ENCODE measurements at places on chromosomes 4 and X.
A peak's percentile ranks its signal among the peaks of the same experiment; 100 is the strongest.

- ATAC-seq: no peak
- no peak overlapping the region for H3K4me3 ChIP-seq
- no peak overlapping the region for H3K27ac ChIP-seq
- no peaks in the 10 kb centered on the region for H3K27me3 ChIP-seq
- H3K4me1 ChIP-seq: no peaks in the 10 kb centered on the region
These were observed 74.4 kb downstream of the MSN start for GRCh38 chrX:65741823-65742222.

DNA sequence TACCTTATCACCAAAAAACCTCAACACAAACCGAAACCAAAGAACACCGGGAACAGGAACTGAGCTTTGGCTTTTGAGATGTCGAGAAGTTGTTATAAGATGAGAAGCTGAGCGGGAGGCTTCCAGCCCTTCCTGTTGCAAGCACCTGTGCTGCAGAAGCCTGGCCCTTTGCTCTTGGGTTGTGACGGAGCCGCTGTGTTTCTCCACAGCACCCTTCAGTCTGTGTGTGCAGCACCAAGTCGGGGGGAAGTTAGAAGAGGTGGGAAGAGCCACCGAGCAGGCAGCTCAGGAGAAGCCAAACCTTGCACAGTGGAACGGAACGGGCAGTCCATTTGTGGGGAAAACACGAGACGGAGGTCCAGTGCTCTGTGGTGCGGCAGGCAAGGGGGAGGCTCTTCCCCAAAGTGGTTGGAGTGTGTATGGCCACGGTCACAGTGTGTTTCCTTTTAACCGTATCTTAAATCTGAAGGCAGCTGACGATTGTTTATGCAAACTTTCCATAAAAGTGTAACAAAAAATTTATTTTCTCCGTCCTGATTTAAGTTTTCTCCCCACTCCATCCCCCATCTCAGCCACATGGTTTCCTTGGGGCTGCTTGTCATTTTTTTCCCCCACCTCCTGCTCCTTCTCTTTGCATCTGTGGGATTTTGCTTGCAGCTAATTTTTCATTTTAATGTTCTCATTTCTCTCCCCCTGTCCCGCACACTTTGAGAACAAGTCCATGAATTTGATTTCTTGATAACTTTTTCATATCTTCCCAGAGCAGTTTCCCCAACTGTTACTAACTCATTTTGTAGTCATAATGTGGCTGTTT is 123.7 kb downstream of the STOX2 start:
- H3K4me1 ChIP-seq: no peaks in the 10 kb centered on the region
- H3K27ac ChIP-seq: no peak overlapping the region
- ATAC-seq: peak; percentile 36
- H3K27me3 ChIP-seq: no peaks in the 10 kb centered on the region

- H3K4me3 ChIP-seq: no peak overlapping the region
- no peak for ATAC-seq
- H3K27me3 ChIP-seq: no peaks in the 10 kb centered on the region
- H3K4me1 ChIP-seq: no peaks in the 10 kb centered on the region
- H3K36me3 ChIP-seq: no peaks in the 10 kb centered on the region
These were observed 1.9 kb downstream of the GPM6A start for GRCh38 chr4:175810073-175810730.

DNA sequence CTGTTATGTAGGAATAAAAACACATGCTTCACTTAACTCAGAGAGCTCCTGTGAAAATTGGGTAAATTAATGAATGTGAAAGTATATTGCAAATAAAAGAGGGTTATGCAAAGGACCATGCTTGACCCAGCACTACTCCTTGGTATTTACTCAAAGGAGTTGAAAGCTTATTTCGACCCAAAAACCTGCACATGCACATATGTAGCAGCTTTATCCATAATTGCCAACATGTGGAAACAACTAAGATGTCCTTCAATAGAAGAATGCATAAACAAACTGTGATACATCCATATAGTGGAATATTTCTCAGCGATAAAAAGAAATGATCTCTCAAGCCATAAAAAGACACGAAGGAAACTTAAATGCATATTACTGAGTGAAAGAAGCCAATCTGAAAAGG is 41.7 kb upstream of the SRD5A3 start:
- no peak overlapping the region for H3K4me3 ChIP-seq
- H3K27ac ChIP-seq: no peak overlapping the region
- H3K27me3 ChIP-seq: no peaks in the 10 kb centered on the region
- no peak for ATAC-seq
- H3K4me1 ChIP-seq: no peaks in the 10 kb centered on the region
- H3K36me3 ChIP-seq: no peaks in the 10 kb centered on the region

DNA sequence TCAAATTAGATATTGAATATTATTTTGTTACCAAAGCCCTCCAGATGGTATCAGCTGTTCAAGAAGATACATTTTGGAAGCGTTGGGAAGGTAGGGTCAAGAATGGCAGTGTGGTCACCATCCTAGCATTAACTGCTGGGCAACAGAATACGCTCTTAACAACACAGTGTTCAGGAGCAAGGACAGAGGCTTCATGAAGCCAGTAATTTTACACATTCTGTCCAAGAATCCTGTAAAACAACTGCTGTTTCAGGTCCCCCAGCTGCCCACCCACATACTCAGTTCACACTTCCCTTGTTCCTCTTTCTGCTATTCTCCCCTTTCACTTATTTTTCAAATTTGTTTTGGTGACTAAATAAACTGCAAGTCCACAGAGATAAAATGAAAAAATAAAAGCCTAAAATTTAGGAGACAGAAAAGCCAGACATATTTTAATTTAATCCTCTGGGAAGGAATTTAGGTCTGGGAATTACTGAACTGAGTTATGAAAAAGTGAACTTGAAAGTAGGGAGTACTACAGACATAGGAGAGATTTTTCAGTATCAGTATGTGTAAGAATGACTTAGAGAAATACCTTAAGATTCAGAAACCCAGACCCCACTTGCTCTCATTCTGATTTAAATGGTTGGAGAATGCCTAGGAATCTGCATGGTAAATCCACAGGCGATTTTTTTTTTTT is 406.7 kb downstream of the MAPK10 start:
- no peaks in the 10 kb centered on the region for H3K27me3 ChIP-seq
- ATAC-seq: no peak
- H3K36me3 ChIP-seq: no peaks in the 10 kb centered on the region
- no peak overlapping the region for H3K27ac ChIP-seq
- H3K4me1 ChIP-seq: no peaks in the 10 kb centered on the region
- H3K4me3 ChIP-seq: no peak overlapping the region

- H3K4me3 ChIP-seq: peak overlapping the region; percentile 76
- H3K4me1 ChIP-seq: peaks cover 9% of the 10 kb centered on the region
- ATAC-seq: no peak
- no peaks in the 10 kb centered on the region for H3K36me3 ChIP-seq
- H3K27ac ChIP-seq: peak overlapping the region; percentile 78
These were observed 707 bp upstream of the OTUD4 start for GRCh38 chr4:145181091-145181501.

DNA sequence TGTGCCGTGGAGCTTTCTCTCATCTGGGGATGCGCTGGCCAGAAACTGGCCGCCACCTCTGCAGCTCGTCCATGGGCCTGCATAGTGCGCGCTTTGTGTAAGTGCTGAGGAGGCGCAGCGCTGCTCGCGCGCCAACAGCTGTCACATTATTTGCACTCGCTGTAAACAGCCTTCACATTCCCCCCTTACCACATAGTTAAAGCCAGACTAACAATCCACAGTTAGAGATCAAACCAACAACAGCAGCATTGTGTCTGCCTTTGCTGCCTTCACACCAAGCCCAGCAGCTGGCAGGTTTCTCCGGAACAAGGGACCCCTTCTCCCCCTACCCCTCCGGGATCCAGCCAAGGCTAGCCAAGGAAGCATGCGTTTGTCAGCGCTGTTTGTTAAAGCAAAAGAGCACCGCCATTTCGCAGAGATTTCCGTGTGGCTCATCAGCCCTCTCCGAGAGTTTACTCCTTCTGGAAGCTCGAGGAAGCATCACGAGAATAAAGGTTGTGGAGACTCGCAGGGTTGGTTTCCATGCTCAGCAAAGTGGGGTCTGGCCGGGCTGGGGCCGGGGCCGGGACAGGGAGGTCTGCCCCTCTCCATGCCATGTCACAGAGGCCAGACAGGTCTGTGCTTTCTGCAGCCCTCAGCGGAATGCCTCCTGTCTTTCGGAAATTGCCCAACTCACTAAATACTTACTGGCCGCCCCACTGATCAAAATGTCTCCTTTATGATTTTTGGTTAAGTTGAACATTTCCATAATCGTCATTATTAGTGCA is 11.0 kb downstream of the BCOR start:
- peak overlapping the region; percentile 14 for H3K4me3 ChIP-seq
- H3K27me3 ChIP-seq: no peaks in the 10 kb centered on the region
- no peaks in the 10 kb centered on the region for H3K36me3 ChIP-seq
- peaks cover 100% of the 10 kb centered on the region for H3K4me1 ChIP-seq

- H3K4me3 ChIP-seq: no peak overlapping the region
- no peak for ATAC-seq
- H3K27me3 ChIP-seq: no peaks in the 10 kb centered on the region
- no peaks in the 10 kb centered on the region for H3K4me1 ChIP-seq
These were observed 25.7 kb upstream of the PCDH19 start for GRCh38 chrX:100435726-100436125.

GRCh38 chrX:86103061-86103460 is 45.2 kb upstream of the DACH2 start:
- H3K27me3 ChIP-seq: no peaks in the 10 kb centered on the region
- H3K36me3 ChIP-seq: no peaks in the 10 kb centered on the region
- H3K27ac ChIP-seq: no peak overlapping the region
- no peak for ATAC-seq
- no peaks in the 10 kb centered on the region for H3K4me1 ChIP-seq

DNA sequence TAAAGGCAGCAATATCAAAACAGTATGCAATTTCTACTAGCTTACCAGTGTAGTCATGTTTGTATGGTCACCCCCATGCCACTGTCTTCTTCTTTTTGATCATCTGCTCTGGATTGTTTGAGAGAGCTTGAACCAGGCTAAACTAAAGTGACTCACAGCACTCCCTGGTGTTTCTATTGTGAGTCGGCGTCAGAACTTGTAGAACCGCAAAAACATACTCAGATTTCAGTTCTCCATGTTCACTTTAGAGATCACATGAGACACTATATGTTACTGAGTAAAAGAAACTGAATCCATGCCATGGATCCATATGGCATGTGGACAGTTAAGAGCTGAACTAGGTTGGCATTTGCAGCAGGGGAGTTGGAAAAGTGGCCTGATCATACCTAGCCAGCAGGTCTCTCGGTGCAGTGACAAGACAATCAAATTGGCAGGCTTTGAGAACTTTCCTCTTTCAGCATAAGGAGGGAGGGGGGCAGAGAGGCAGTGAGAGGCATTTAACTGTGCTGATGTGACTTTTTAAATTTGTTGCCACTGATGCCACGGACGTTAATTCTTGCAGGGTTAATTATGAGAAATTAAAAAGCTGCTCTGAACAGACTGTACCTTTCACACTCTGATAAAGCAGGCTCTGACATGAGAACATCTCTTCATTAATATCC is 88.4 kb downstream of the AFF2 start:
- no peak overlapping the region for H3K4me3 ChIP-seq
- no peak for ATAC-seq
- no peak overlapping the region for H3K27ac ChIP-seq
- H3K27me3 ChIP-seq: no peaks in the 10 kb centered on the region

DNA sequence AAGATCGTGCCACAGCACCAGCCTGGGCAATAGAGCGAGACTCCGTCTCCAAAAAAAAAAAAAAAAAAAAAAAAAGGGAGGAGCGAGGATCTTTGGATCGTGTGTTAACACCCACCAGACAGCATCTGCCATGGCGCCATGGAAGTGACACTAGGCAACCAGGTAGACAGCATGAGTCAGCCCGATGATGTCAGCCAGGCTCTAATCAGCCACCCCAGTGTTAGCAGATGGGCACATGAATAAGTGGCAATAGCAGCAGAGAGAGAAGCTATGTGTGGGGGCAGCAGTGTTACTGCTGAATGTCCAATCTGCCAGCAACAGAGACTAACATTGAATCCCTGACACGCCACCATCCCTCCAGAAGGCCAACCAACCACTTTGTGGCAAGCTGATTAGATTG is 6.6 kb downstream of the SYN1 start:
- no peak for ATAC-seq
- no peak overlapping the region for H3K27ac ChIP-seq
- H3K4me1 ChIP-seq: no peaks in the 10 kb centered on the region
- no peaks in the 10 kb centered on the region for H3K27me3 ChIP-seq
- no peak overlapping the region for H3K4me3 ChIP-seq
- H3K36me3 ChIP-seq: no peaks in the 10 kb centered on the region

DNA sequence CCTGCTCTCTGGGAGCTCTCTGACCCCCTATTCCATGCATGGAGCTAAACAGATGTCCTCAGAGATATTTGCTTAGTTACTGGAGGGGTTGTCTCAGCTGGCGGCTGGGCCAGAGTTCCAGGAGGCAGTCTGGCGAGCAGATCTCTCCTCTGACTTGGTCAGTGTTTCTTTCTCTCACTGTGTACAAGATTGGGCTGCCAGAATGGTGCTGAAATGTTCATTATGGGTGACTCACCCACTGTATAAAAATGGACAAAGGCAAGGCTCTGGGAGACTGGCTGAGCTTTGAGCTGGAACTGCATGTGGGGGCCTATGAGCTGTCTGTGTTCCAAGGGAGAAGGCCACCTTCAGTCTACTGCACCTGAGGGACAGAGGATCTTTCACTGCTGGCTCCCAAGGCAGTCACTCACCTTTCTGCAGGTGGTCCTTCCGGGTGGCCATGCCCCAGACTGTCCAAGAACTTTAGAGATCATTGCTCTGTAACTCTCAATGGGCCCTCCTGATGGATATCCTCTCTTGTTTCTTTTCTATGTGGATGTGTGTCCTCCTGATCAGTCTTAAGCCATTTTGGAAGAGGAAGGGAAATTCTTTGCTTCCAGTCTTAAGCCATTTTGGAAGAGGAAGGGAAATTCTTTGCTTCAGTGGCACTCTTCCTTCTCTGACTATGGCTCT is 88.2 kb downstream of the CFAP299 start:
- no peaks in the 10 kb centered on the region for H3K36me3 ChIP-seq
- H3K27me3 ChIP-seq: no peaks in the 10 kb centered on the region
- ATAC-seq: peak; percentile 43
- no peaks in the 10 kb centered on the region for H3K4me1 ChIP-seq
- H3K4me3 ChIP-seq: no peak overlapping the region

DNA sequence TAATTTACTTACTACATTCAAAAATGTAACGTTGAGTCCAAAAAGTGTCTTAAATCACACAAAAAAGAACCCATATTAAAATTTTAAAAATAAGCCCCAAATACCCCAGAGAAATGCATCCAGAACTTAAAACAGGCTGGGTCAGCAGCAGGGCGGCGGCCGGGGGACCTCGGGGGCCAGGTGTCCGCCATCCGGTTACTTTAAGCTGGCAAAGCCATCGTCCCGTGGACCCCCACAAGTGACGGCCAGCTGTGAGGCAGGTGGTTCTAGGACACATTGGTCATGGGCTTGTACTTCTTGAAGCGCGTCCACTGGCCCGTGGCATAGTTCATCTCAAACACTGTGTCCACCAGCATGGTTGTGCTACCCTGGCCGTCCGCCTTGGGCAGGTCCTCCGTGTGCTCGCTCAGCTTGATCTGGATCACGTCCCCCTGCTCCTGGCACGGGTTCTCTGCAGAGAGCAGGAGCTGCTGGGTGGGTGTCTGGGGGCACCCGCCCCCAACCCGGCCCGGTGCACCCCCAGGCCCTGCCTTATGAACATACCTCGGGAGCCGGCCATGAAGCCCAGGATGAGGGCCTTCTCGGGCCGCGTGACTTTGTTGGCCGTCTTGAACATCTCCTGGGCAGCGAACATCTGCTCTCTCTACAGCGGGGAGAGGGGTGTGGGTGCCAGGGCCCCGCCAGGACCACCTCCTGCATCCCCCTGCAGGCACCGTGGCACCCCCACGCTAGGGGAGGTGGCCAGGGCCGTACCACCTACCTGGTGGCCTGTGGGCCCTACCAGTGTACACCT is 25.5 kb downstream of the NELFA start:
- no peaks in the 10 kb centered on the region for H3K36me3 ChIP-seq
- no peaks in the 10 kb centered on the region for H3K27me3 ChIP-seq
- H3K4me1 ChIP-seq: no peaks in the 10 kb centered on the region
- H3K27ac ChIP-seq: no peak overlapping the region
- H3K4me3 ChIP-seq: no peak overlapping the region
